ENCODE measurements at places on chromosomes 7 and 10. TPM values are rescaled to one million over a fixed set of nuclear protein-coding genes. Genes with fewer than 3 reads are reported as not detected.

GRCh38 chr10:63634488-63635065 lies 113.4 kb downstream of the REEP3 start:
- DNase-seq, result no peak
- no peaks in the 10 kb centered on the region for H3K36me3 ChIP-seq
- H3K27ac ChIP-seq, result peak overlapping the region; percentile 21
- H3K27me3 ChIP-seq, result no peaks in the 10 kb centered on the region
- H3K4me1 ChIP-seq, result peaks cover 45% of the 10 kb centered on the region
- H3K4me3 ChIP-seq, result no peak overlapping the region

DNA sequence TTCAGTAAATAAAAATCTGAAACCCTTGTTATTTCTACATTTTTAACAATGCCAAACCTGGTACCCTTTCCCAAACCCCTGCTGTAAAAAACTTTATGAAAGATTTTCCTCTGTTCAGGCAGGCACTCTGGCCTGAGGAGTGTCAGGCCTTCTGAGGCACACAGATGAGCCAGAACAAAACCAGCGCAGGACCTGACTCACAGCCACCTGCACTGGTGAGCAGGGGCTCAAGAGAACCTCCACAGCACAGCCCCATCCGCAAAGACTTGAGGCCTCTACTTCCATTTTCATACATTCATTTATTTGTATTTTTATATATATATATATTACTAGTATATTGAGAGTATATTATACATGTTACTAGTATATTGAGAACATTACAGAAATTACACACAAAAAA lies 49.4 kb downstream of the COBL start:
- peaks cover 35% of the 10 kb centered on the region for H3K4me1 ChIP-seq
- no peak overlapping the region for H3K27ac ChIP-seq
- H3K36me3 ChIP-seq, result no peaks in the 10 kb centered on the region
- no peak overlapping the region for H3K4me3 ChIP-seq
- no peak for DNase-seq

The AKR1C2 gene
- total RNA-seq, result 28.8 TPM

The FFAR4 gene
- 2.7 TPM for total RNA-seq
